ENCODE measurements at places on chromosomes 3 and 15.

DNA sequence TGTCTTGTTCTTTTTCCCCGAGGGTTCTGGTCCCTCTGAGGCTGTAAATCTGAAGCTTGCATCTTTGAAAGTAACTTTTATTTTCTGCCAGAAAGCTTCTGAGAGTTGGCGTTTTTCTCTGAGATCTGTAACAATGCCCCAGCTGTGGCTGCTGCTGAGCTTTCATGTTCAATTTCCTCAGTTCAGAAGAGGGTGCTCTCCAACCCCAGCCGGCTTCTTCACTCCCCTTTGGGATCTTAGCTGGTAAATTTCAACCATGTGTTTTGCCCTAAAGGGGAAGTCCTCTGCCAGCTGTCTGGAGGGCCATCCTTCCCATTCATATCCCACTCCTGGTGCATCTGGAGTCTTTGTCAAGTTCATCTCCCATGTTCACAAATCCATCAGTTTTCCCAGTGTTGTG, 18.3 kb upstream of the CFAP100 start:
- no peak for DNase-seq

- no peak for DNase-seq
These were observed 17.7 kb downstream of the POC1A start for GRCh38 chr3:52136513-52136912.

GRCh38 chr15:35312344-35312743, 227.2 kb upstream of the NANOGP8 start:
- DNase-seq = no peak

DNA sequence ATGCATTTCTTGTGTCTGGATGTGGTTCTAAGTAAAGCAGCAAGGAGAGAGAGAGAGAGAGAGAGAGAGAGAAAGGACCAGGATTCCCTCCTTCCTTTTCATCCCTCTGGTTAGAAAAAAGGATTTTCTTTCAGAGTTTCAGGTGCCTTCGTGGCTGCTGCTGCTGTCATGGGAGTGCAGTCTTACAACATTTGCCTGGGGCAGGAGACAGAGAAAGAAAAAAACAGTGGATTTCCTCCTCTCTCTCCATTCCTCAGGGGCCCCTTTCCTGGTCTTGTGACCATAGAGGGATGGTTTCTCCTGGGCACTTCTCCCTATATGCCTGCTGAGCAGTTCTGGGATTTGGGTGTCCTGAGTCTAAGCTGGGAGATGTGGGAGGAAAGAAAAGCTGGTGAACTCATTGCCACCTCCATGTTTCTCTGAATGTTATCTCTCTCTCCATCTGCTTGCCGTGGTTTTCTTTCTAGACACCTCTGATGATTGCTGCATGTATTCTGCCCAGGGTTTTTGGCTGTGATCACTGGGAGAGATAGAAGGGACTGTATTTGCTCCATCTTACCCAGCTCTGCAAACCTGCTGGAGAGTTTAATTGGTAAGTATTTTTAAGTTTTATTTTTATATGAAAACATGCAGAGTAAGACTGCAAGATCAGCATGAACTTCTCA, 142.4 kb upstream of the RGMA start:
- DNase-seq = no peak

- DNase-seq = no peak
These were observed 31.5 kb upstream of the ADAMTS17 start for GRCh38 chr15:100373120-100373896.

- DNase-seq = no peak
These were observed 79.4 kb downstream of the AAGAB start for GRCh38 chr15:67174864-67175573.

GRCh38 chr3:56976651-56977560, 83.6 kb upstream of the SPATA12 start:
- no peak for DNase-seq

DNA sequence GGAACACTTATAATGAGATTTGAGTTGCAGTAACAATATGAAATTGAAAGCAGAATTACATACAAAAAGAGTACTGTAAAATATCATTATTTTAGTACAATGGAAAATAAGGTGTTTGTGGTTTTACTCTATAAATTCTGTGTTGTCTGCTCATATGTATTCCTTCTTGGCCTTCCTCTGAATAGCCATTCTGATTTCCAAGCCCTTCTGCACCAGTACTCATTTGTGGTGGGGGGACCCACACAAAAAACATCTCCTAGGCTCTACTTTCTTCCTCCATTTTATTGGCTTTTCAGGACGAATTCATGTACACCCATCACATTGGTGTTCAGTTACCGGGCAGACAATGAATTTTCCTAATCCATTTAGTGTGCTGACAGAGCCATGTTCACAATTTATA, 338.2 kb downstream of the ERC2 start:
- DNase-seq = no peak

- DNase-seq = no peak
These were observed 312.9 kb downstream of the RORA start for GRCh38 chr15:60916032-60916678.

GRCh38 chr3:182592747-182593146, 200.6 kb upstream of the ATP11B start:
- DNase-seq = no peak

DNA sequence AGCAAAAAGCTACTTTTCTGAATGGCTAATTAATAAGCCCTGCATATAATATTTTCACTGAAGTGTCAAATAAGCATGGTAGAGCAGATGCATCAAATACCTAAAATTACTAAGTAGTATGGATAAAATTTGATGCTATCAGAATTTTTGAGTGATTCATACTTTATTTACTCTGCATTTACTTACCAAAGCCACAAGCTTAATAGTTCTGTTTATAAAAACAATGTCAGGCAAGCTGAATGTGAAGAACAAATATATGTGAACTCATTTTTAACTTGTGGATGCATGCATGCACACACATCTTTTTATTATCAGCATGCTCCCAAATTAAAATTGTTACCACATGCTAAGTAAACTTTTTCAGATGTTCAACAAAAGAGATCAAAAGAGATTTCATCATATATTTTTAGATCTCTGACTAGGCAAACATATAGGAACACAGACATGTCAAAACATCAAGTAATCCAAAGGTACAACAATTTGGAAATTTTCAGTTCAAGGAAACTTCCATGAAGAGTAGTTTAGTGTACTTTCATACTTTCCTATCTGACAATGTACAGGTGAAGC, 969.4 kb downstream of the ROBO1 start:
- no peak for DNase-seq

- no peak for DNase-seq
These were observed 99.8 kb upstream of the CHMP2B start for GRCh38 chr3:87127281-87127680.

- DNase-seq = no peak
These were observed 50.1 kb downstream of the KBTBD8 start for GRCh38 chr3:67048067-67048714.

DNA sequence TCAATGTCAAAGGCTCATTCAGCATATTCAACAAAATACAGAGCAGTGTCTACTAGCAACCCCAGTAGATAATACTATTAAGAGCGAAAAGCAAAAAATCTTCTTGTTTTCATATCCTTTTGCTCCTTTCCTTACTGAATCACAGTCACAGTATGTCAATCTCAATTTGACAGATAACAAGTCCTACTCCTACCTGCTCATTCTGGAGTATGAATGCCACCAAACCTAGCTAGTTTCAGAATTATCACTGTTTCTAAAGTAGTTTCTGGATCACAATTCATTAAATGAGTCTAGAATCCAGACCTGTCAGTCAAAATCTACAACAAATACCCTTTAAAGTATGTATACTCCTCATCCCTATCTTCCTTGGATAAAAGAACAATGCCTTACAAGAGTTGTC, 51.5 kb downstream of the MKRN2 start:
- no peak for DNase-seq

DNA sequence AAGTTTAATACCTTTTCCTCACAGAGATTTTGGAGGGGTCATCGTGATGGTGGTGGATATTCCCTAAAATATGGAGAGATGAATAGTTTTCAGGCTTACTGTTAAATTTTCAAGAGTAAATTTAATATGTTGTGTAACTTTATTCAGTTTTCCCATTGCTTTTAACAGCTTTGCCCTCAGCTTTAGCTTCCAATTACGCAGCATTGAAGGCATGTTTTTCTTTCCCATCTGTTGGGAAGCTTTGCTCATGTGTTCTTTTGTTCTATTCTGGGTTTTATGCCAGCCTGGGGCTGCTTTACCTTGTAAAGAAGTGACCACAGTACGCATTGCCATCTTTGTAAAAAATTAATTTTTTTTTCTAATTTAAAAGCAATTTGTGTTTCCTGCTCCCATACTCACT, 151.5 kb downstream of the B3GALNT1 start:
- DNase-seq = no peak

- DNase-seq = no peak
These were observed 83.9 kb upstream of the MYO5C start for GRCh38 chr15:52379395-52380106.

DNA sequence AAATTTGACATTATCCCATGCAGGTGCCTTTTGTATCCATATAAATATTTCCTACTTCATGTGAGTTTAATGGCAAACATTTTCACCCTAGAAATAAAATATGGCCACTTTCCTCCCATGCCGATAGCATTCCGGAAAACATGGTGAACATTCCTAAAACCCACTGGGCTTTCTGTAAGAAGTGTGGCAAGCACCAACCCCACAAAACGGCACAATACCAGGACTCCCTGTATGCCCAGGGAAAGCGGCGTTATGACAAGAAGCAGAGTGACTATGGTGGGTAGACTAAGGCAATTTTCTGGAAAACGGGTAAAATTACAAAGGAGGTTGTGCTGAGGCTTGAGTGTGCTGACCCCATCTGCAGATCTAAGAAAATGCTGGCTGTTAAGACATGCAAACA, 7.6 kb downstream of the ANXA2 start:
- no peak for DNase-seq

- no peak for DNase-seq
These were observed 280.5 kb downstream of the GAP43 start for GRCh38 chr3:115903843-115904242.
